ENCODE measurements at places on chromosomes 13 and 19.

DNA sequence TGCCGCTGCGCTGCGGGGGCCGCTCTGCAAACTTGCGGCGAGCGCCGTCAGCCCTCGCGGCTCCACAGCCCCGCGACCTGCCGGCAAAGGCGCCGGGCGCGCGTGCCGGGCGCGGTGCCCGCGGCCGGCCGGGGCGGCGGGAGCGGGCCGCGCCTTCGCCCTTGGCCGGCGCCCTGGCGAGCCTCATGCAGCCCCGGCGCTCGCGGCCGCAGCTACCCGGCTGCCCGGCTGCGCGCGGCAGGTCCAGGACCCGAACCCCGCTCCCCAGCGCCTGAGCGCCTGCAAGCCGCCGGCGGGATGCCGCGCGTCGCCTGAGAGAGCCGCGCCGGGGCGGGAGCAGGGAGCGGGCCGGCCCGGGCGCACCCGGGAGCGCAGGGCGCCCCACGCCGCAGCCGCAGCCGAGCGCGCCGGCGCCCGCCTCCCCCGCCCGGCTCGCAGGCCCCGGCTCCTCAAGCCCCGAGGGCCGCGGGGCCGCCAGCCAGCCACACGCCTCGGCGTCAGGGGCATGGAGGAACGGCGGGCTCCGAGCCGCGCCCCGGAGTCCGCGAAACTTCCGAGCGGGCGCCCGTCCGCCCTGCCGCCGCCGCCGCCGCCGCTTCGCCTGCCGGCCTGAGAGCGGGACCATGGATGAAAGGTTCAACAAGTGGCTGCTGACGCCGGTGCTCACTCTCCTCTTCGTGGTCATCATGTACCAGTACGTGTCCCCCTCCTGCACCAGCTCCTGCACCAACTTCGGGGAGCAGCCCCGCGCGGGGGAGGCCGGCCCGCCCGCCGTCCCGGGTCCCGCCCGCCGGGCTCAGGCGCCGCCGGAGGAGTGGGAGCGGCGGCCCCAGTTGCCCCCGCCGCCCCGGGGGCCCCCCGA lies 564 bp downstream of the HS6ST3 start:
- no peak overlapping the region for H3K4me3 ChIP-seq
- no peaks in the 10 kb centered on the region for H3K36me3 ChIP-seq
- H3K4me1 ChIP-seq = no peaks in the 10 kb centered on the region
- peaks cover 51% of the 10 kb centered on the region for H3K27me3 ChIP-seq
- DNase-seq = peak; percentile 5

DNA sequence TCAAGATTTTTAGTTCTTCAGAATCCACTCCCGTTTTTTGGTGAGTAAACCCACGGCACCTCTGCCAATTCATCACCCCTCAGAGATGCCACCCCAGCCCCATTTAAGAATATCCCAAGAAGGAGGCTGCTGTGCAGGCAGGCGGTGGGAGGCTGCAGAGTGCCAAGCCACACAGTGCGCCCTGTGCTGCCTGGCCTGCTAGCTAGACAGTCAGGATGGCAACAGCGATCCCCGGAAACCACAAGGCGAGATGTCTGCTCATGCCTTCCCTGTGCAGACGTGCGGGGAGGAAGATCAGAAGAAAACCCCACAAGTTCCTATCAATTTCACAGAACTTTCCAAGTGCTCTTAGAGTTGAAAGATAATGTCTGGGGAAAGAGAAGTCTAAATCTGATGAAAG lies 64.8 kb upstream of the GPR183 start:
- peaks cover 95% of the 10 kb centered on the region for H3K4me1 ChIP-seq
- H3K27ac ChIP-seq = peak overlapping the region; percentile 84
- H3K27me3 ChIP-seq = no peaks in the 10 kb centered on the region
- peak overlapping the region; percentile 63 for H3K4me3 ChIP-seq
- peak; percentile 67 for DNase-seq
- H3K36me3 ChIP-seq = peaks cover 67% of the 10 kb centered on the region

DNA sequence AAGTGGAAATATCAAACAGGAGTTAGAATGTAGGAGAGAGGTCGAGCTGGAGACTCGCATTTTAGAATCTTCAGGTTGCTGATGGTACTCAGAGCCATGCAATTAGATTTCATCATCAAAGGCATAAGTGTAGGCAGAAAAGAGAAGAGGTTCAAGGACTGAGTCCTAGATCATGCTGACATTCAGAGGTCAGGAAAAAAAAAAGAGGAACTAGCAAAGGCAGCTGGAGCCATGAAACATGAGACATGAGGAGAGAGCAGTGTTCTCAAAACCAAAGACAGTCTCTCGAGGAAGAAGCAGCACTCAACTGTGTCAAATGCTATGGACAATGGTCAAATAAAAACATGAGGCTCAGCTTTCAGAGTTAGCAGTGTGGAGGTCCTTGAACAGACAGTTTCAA lies 12.4 kb upstream of the TPP2 start:
- DNase-seq = no peak
- no peaks in the 10 kb centered on the region for H3K36me3 ChIP-seq
- peaks cover 2% of the 10 kb centered on the region for H3K27me3 ChIP-seq
- no peak overlapping the region for H3K4me3 ChIP-seq

DNA sequence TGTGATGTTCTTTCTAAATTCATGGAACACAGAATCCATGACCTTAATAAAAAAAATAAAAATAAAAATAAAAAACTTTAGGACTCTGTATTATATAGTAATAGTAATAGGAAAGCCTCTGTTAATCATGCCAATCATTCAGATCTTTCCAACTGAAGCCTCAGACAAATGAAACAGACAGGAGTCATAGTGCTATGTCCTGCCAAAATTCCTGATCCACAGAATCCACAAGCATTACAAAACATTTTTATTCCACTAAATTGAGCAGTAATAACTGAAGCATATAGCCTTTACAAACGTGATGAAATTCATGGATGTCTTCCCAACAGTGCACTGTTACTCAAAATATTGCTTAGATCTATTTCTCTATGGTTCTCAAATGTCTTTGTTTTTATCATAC lies 820.6 kb upstream of the PCDH9 start:
- H3K27ac ChIP-seq = no peak overlapping the region
- DNase-seq = no peak
- no peak overlapping the region for H3K4me3 ChIP-seq

- DNase-seq = no peak
- H3K27ac ChIP-seq = no peak overlapping the region
- H3K4me1 ChIP-seq = no peaks in the 10 kb centered on the region
- no peak overlapping the region for H3K4me3 ChIP-seq
Measured at GRCh38 chr19:21900401-21900800, 64.4 kb upstream of the ZNF43 start.

Data from activated naive CD8-positive, alpha-beta T cell treated with anti-CD3 and anti-CD28 coated beads, Interleukin-2, amount 50 U/mL, for 24 hours (primary cell).